DMS79 (cell line): ENCODE measurements at places on chromosomes 1 and 21.

DNA sequence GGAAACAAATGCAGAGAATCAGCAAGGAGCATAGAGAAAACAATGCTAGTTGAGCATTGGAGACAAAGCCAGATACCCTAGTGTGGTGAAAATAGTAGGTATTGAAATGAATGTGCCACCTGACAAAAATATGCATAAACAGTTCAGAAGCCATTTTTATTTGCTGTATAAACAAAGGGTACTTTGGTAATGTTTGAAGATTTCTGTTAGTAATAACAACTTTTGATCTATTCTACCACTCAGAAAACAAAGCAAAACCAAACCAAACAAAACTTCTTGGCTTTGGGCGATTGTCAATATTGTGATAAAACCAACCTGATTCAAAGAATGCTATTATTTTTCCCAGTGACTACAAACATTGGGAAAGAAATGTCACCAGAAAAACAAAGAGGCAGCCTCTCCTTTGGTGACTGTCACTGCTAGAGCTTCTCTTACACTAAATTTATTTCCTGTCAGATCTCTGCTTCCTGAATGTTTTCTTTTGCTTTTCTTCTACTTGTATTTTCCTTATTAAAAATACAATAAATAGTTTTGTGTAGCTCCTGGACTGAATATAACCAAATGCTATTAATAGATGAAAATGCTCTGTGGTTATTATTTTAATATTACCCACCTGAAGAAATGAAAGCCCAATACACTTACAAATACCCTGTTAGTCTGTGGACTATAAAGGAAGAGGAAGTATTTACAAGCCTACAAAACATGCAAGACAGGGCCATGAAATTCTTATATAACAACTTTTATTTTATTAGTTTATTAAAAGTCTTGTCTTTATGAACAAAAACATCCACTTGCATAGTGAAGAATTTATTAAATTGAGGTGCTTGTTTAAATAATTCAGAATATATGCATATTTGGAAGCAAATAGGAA is 5.7 kb downstream of the ATP6V1G3 start:
- DNase-seq: no peak

DNA sequence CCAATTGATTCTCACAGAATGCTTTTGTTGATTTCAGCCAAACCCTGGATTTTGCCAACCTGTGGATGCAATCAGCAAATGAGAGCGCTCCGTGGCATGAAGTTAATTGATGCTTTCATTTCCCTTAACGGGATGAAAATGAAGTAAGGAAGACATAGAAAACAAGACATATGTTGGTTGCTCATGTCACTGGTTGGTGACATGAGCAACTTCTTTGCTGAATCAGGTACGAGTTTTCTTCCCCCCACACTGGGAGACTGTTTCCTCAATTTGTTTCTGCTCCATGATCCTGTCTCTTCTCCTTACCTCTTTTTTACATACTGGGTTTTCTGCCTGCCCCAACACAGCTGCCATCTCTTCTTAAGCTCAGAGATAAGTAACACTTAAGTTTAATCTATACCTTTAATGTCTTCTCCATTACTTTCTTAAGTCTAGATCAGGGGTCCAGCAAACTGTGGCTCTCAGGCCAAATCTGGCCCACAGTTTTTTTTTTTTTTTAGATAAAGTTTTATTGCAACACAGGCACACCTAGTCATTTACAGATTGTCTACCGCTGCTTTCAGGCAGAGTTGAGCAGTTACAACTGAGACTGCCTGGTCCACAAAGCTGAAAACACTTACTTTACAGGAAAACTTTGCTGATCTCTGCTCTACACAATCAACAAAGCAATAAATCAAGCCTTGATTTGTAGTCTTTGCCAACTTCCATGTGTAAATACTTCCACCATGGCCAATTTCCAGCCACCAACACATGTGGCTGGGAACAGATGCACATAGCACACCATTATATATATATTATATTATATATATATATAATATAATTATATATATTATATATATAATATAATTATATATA is 13.3 kb downstream of the GPR157 start:
- no peak for DNase-seq

DNA sequence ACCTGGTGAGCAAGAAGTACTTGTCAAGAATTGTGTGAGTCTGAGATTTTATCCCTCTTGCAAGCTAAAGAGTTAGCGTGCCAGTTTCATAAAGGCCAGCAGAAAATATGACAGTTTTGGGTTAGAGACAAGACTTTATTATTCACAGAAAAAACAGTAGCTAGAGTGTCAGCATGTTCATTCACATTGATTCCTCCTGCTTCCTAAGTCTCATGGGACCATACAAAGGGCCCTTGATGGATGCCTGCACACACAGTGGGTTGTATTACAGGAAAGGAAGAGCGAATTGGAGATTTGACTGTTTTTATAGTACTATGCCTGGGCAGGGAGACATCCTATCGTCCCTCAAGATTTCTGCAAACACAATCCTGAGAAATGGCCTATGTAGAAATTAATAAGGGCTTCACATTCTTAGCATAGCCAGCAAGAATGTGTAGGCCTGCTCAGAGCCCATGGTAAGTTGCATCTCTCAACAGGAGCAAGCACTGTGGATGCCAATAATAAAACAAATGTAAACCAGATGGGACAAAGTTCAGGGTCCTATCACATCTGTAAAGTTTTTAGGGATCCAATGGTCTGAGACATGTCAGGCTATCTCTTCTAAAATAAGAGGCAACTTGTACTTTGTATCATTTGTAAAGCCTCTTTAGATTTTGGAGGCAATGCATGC is 4.0 kb upstream of the ASPM start:
- no peak for DNase-seq

DNA sequence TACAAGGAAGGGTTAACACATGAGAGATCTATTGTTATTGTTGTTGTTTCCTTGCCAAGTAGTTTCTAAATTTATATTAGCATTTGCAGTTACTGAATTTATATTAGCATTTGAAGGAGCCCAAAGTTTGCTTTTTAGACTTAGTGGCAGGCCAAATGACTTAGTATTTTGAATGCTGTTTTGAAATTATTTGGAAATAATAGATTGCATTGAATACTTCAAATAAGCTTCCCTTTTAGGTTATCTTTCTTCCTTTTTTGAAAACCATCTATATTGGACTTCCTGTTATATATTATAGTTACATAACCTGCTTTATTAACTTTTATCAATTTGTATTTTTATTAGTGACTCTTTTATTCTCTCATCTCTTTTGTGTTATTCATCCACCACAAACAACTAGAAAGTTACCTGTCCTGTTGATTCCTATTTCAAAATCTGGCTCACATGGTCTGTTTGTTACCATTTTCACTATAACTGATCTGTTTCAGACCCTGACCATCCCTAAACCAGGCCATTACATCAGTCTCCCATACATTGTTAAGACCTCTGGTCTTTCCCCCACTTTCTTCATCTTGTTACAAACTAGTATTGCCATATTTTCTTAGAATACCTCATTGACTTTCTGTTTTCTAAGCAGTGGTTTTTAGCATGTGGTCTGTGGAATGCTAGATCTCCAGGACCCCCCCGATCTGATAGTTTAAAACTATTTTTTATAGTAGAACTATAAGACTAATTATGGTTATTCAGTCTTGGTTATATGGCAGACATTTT is 185.2 kb downstream of the RASAL2 start:
- no peak for DNase-seq

DNA sequence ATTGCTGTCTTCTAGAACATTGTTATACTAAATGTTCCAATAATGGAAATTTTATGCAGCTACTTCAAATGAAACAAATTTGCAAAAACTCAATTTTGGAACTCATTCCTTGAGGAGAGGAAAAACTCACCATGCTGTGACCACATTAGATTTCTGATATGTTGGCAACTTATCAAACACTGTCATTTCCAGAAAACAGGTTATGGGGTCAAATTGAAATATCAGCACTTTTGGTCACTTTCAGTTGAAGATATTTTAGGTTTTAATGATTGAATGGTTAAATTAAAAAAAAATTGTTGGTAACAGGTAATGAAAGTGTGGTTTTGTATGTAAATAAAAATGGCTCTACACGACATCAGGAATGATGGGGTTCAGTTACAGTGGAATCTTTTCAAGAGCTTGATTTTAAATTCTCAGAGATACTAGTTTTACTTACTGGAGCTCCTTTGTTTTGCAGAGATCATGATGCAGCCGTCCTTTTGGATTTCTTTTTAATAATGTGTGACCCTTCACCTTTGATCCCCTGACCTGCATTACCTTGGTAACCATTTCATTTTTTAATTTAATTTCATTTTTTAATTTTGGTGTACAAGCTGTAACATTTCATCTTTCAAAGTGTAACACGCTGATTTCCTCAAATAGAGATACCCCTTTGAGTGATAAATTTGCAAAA is 86.2 kb downstream of the CAMTA1 start:
- DNase-seq: no peak

GRCh38 chr1:241352401-241352800 is 4.6 kb downstream of the RGS7 start:
- no peak for DNase-seq

DNA sequence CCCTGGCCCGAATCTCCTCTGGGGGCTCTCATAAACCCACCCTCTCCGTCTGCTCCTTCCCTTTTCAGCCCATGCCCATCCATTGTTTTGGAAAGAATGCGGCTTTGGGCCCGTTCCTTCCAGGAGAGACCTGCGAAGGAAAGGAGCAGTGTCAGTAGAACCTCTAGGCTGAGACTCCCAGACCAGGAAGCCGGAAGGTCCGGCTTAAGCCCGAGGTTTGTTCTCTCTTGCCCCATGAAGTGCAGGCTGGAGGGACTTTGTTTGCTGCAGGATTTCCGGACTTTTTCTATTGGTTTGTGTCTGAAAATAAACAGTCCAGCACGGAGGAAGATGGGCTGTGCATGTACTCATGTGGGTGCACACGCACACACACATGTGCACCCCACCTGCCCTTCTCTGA is 49.8 kb downstream of the ELK4 start:
- no peak for DNase-seq

GRCh38 chr1:47788761-47789160 is 208.4 kb downstream of the TRABD2B start:
- no peak for DNase-seq

DNA sequence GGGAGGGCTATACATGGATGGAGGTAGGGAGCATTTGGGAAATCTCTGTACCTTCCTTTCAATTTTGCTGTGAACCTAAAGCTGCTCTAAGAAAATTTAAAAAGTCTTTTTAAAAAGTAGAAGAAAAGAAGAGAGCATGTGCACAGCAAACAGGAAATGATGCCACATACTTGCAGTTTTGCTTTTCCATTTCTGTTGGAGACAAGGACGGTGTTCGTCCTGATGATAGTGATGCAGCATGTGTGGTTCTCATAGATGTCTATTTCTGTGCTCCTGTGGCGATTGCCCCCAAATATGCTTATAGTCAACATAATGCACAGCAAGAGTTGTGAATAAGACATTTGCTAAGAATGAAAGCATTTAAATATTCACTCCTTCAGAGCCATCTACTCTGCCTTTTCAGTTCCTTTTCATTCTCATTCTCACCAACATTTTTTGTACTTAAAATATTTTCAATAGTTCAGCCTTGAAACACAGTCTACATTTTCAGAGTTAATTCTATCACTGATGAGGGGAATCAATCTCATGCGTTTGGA is 66.6 kb downstream of the LRRC8C start:
- DNase-seq: no peak

GRCh38 chr1:66752671-66753371 is 562 bp downstream of the DYNLT5 start:
- DNase-seq: no peak

- no peak for DNase-seq
Observed at GRCh38 chr1:202580619-202581018, 129.6 kb downstream of the SYT2 start.

GRCh38 chr1:38735651-38736161 is 123.9 kb downstream of the RRAGC start:
- no peak for DNase-seq

GRCh38 chr21:46474382-46474781 is 15.7 kb downstream of the DIP2A start:
- DNase-seq: no peak

DNA sequence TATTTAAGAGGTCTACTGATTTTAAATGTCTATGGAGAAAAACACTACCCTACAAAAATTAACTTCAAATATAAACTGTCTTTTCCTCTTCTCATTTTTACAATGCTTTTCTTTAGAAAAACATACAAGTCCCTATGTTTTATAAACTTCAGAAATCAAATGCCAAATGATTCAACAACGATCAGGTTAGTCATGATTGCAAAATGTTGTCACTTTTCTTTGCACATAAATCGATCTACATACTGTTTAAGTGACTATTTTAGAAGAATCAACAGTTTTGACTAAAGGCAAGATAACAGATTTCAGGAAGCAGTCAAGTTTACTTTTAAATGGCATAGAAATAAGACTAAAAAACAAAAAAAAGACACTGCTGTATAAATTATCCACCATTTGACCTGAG is 168.7 kb downstream of the GPATCH2 start:
- no peak for DNase-seq

- peak; percentile 32 for DNase-seq
Observed at GRCh38 chr1:25899792-25900191, 6.4 kb downstream of the STMN1 start.

DNA sequence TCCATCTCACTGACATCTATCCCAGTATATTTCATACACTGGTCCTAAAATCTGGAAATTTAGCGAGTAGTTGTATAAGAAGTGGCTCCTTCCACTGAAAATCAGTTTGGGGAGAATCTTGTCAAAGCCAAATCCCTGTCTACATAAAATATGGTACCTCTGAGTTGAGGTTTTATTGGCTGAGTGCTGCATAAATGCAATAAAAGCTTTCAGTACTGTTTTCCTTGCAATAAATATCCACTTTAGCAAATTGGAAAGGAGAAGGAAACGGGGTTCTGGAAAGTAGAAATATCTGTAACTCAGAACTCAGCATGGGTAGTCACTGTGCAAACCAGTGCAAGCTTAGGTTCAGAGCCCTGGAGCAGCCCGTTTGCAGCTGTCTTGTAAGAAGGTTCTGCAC is 580.2 kb downstream of the SMYD3 start:
- DNase-seq: no peak

DNA sequence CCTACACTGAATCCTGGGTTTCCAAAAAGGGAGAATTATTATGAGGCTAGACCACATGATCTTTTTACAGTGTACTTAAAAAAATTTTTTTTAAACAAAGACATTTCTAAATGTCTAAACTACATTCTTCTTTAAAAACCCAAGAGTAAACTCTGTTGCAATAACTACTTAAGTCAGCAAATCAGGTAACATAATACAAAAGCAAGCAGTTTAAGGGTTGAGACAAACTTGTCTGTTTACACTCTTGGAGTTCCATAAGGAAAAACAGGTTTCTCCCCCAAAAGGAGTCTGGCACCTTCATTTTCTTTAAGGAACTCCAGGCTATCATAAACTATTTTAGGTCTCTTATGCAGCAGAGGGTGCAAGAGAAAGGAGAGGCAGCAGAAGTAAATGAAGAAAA is 12.5 kb upstream of the ANKRD45 start:
- DNase-seq: no peak
